ENCODE measurements at places on chromosomes 1 and 21.
A peak's percentile ranks its signal among the peaks of the same experiment; 100 is the strongest.

DNA sequence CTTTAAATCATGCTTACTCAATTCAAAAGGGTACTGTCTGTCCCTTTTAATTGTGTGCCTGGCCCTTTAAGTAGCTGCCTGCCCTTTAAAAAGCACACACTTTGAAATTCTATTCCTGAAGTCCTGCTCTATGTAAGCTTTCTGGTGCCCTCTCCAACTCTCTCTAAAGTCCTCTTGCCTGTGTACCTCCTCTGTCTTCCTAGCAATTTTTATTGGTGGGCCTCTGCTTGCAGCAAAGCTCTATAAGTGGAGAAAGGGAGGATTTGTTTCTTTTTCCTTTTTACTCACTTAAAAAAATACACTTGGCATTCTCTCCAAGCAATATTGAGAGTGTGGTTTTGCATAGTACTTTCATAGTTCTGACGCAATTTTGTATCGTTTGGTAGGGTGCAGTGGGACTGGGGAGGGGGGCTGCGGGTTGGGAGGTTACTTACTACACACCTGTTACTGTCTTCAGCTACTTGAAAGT, 135.4 kb downstream of the LMO4 start:
- no peak for DNase-seq

- no peak for DNase-seq
Measured at GRCh38 chr1:63787875-63788274, 14.1 kb downstream of the ROR1 start.

GRCh38 chr1:98482611-98483010, 178.9 kb upstream of the SNX7 start:
- DNase-seq: no peak

DNA sequence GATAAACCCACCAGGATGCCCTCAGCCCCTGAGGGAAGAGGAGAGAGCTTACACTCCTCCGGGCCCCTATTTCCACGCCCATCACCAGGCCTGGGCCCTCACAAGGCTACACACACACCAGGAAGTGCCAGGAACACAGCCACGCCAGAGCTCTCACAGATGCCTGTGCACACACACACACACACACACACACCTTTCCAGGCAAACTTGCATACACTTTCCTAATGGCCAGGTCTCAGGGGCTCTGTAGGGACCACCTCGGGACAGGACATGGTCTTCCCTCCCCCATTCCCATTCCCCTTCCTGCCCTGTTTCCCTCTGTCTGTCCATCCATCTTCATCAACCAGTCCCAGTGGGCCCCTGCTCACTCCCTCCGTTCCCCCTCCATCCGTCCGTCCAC, 9.7 kb upstream of the EPHA2 start:
- no peak for DNase-seq

DNA sequence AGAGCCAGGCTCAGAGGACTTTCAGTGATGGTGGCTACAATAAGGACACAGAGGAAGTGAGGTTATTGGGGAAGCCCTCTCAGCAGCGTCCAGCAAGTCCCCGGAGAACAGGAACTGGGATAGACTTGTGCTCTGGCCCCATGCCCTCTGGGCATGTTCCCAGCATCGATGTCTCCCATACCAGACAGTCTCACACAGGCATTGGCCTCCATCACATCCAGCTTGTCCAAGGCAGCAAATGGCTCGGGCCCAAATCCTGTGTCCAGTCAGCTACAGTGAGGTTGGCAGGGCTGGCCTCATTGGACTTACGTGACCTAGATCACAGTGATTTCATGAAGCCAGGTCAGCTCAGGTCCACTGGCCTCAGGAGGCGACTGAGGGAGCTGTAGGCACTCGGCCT, 19.6 kb upstream of the TMEM54 start:
- DNase-seq: peak; percentile 83

DNA sequence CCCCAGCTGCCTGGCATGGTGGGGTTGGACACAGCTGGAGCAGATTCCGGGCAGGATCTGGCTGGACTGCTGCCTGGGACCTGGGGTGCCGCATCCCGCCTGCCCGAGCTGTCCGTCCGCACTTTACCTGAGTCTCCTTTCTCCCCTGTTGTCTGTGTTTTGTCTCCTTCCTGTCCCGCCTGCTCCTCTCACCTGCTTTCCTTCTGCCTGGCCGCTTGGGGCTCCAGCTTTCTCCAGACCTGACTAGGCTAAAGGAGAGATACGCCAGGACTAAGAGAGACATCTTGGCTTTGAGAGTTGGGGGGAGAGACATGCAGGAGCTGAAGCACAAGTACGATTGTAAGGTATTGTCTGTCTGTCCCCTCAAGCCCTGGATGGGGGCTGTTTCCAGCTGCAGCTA, 73.3 kb downstream of the ARHGEF10L start:
- DNase-seq: no peak

DNA sequence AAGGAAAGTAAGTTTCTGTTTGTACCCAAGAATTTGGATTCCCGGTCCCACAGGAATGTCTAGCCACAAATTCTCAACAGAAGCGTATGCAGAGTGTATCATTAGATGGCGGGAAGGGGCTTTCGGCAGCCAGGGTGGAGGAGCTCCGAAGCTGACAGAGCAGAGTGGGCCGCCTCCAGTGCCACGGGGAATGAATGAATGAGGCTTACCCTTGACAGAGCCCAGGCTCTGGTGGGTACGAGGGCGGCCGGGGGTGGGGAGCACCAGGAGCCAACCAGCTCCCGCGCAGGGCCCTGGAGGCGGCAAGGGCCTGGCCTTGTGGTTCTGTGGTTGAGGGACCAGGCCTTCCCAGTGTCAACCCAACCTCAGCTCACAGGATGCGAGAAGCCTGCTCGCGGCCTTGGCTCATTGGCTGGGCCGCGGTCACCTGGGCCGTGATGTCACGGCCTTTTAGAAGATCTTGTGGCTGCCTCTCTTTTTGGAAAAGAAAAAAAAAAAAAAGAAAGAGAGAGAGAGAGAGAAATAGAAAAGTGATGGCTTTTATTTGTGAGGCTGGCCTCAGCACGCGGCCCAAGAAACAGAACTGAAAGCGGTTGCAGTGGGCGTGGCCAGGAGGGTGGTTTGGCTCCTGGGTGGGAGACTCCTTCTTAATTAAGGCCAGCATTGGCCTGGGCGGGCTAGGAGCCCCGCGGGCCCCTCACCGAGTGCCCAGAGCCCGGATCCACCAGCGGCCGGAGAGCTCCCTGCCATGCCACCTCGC, 34.9 kb upstream of the RUNX3 start:
- DNase-seq: no peak

DNA sequence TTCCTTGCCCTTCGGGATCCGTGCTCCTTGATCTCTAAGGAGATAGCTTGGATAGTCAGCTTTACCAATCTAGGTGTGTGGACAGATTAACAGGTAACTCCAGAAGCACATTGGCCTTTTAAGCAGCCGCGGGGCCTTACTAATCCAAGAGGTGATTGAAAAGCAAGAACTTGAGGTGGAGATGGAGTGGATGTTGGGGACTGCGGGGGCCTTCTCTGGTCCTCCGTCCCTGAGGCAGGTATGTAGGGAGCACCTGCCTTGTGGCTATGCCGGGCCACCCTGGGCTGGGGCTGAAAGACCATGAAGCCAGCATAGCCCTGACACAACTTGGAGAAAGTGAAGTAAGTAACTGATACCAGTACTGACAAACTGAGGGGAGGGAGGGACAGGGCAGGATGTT, 10.6 kb downstream of the SOX13 start:
- DNase-seq: no peak

GRCh38 chr21:32702702-32703101, 25.1 kb downstream of the SYNJ1 start:
- no peak for DNase-seq

- no peak for DNase-seq
Measured at GRCh38 chr1:78339490-78339889, 151.3 kb upstream of the PTGFR start.

DNA sequence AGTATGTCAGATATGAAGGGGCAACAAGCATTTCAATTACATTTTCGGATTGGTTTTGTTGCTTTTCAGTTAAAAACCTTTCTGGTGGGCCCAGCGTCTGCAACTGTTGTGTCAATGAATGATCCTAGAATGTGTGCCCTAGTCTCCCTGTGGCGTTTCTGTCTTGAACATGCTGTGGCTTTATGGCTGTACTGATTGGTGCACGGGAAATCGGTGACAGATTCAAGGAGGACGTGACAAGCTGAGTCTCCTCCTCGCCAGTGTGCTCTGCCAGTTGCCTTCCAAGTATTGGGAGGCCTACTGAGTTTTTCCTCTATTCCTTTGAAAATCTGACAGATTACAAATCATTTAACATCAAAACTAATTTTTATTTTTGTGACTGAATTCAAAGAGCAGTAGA, 127.6 kb downstream of the ZP4 start:
- DNase-seq: no peak

GRCh38 chr21:18769599-18769998, 366.0 kb upstream of the TMPRSS15 start:
- DNase-seq: no peak
